ENCODE measurements at places on chromosomes 3 and 15. TPM values are rescaled to one million over a fixed set of nuclear protein-coding genes. Genes with fewer than 3 reads are reported as not detected.

Gene OCA2
- not detected for total RNA-seq

GRCh38 chr3:100492059-100493006 lies at the start of gene TMEM45A:
Gene TMEM45A, plus strand, starts transcription at chr3:100492619. Its CDS starts 62,593 bp downstream, at chr3:100555212.
- peak within 1 kb of the TSS; percentile 80 for H3K4me3 ChIP-seq
- peak; percentile 99 for DNase-seq
- H3K36me3 ChIP-seq: no peaks in the 10 kb centered on the region
- H3K4me1 ChIP-seq: peaks cover 24% of the 10 kb centered on the region
- H3K27ac ChIP-seq: peak within 1 kb of the TSS; percentile 95

GRCh38 chr3:111319598-111319997 lies 222.4 kb upstream of the CD96 start:
- no peak overlapping the region for H3K4me3 ChIP-seq
- no peaks in the 10 kb centered on the region for H3K36me3 ChIP-seq
- H3K4me1 ChIP-seq: no peaks in the 10 kb centered on the region
- no peaks in the 10 kb centered on the region for H3K27me3 ChIP-seq
- DNase-seq: no peak

DNA sequence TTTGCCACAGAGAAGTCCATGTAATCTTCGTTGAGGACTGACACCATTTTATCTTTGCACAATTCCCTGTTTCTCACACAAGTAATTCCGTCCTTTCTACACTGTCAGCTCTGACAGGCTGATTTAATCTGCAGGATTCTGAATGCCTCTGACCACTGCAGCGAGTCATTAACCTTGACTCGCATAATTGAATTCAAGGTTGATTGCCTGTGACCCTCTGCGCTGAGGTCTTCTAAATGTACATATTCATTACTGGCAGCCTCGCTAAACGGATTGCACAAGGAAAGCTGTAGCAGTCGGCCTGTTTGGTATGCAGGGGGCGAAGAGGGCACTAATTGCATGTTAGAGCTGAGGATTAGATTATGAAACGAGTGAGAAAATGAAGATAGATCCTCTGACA lies 147.8 kb downstream of the SHOX2 start:
- no peaks in the 10 kb centered on the region for H3K36me3 ChIP-seq
- H3K27ac ChIP-seq: no peak overlapping the region
- DNase-seq: no peak
- H3K27me3 ChIP-seq: no peaks in the 10 kb centered on the region
- no peak overlapping the region for H3K4me3 ChIP-seq
- H3K4me1 ChIP-seq: no peaks in the 10 kb centered on the region

Gene GABRR3
- not detected for total RNA-seq

GRCh38 chr3:194300382-194300758 lies 50.8 kb downstream of the CPN2 start:
- H3K27me3 ChIP-seq: peaks cover 19% of the 10 kb centered on the region
- no peak overlapping the region for H3K4me3 ChIP-seq
- H3K27ac ChIP-seq: no peak overlapping the region
- H3K36me3 ChIP-seq: no peaks in the 10 kb centered on the region
- DNase-seq: peak; percentile 84

- DNase-seq: no peak
- H3K36me3 ChIP-seq: peaks cover 14% of the 10 kb centered on the region
- peaks cover 39% of the 10 kb centered on the region for H3K4me1 ChIP-seq
These were observed 22.4 kb downstream of the FNDC3B start for GRCh38 chr3:172061724-172062184.

GRCh38 chr3:171566803-171567422 lies 106.7 kb upstream of the TNIK start:
- no peak overlapping the region for H3K27ac ChIP-seq
- H3K27me3 ChIP-seq: peaks cover 12% of the 10 kb centered on the region
- H3K4me3 ChIP-seq: no peak overlapping the region
- no peak for DNase-seq
- H3K4me1 ChIP-seq: peaks cover 9% of the 10 kb centered on the region
- H3K36me3 ChIP-seq: no peaks in the 10 kb centered on the region

Gene MUC20
- 0.36 TPM for total RNA-seq

Gene CFAP100
- total RNA-seq: not detected

- H3K4me3 ChIP-seq: peak overlapping the region; percentile 88
- no peaks in the 10 kb centered on the region for H3K27me3 ChIP-seq
- H3K36me3 ChIP-seq: no peaks in the 10 kb centered on the region
- DNase-seq: peak; percentile 87
- H3K27ac ChIP-seq: peak overlapping the region; percentile 18
These were observed 1.4 kb downstream of the CSK start for GRCh38 chr15:74783072-74783807.

- H3K36me3 ChIP-seq: no peaks in the 10 kb centered on the region
- no peak overlapping the region for H3K4me3 ChIP-seq
- no peak overlapping the region for H3K27ac ChIP-seq
- no peaks in the 10 kb centered on the region for H3K27me3 ChIP-seq
- no peaks in the 10 kb centered on the region for H3K4me1 ChIP-seq
These were observed 44.9 kb downstream of the OXSR1 start for GRCh38 chr3:38210141-38210757.

- peak; percentile 30 for DNase-seq
- no peaks in the 10 kb centered on the region for H3K27me3 ChIP-seq
- peaks cover 29% of the 10 kb centered on the region for H3K36me3 ChIP-seq
- H3K27ac ChIP-seq: no peak overlapping the region
- H3K4me1 ChIP-seq: no peaks in the 10 kb centered on the region
- H3K4me3 ChIP-seq: no peak overlapping the region
These were observed 63.6 kb upstream of the RPL32 start for GRCh38 chr3:12904951-12905315.

Gene NEK11
- 14.5 TPM for total RNA-seq

- no peaks in the 10 kb centered on the region for H3K27me3 ChIP-seq
- H3K4me1 ChIP-seq: no peaks in the 10 kb centered on the region
- H3K27ac ChIP-seq: no peak overlapping the region
- no peak overlapping the region for H3K4me3 ChIP-seq
- H3K36me3 ChIP-seq: no peaks in the 10 kb centered on the region
These were observed 48.7 kb upstream of the RYK start for GRCh38 chr3:134299185-134299887.

Gene ROPN1
- not detected for total RNA-seq

Gene PIF1
- total RNA-seq: 6.2 TPM

DNA sequence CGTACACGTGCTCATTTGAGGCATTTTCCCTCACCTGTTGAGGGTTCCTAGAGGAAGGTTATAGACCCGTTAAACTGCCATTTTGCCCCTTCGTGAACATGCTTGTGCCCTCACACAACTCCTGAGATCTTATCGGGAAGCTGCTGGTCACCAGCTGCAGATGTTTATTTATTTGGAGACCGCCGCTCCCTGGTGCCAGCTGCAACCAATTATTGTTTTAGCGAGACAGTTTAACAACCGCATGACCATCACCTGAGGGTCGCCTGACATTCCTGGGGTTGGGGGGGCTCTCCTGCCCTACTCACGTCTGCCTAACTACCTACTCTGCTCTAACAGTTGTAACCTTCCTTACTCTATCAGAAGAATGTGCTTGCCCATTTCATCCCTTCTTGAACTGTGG lies 292.5 kb downstream of the MCTP2 start:
- H3K4me3 ChIP-seq: no peak overlapping the region
- DNase-seq: no peak
- H3K27ac ChIP-seq: no peak overlapping the region

Gene OXNAD1
- 11.9 TPM for total RNA-seq

DNA sequence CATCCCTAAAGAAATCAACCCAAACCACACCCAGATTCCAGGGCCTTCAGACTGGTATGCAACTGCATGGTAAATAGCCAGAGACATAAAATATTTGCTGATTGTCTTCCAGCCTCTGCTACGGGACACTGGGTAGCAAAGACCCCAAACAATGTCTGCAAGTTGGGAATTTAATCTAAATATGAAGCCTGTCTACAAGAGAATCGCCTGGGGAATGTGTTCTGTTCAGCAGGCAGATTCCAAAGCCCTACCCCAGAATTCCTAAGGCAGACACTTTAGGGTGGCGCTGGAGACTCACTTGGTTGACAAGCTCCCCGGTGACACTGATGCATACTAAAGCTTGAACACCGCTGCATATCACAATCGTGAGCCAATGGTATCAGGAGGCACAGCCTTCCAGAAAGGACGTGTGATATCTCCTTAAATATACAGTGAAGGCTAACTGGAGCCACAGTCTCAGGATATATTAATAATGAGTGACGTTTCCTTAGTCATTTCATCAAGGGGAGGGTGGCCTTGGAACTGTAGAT lies 684.1 kb downstream of the NTRK3 start:
- no peak overlapping the region for H3K4me3 ChIP-seq
- H3K4me1 ChIP-seq: peaks cover 10% of the 10 kb centered on the region

- H3K4me3 ChIP-seq: no peak overlapping the region
- DNase-seq: no peak
- H3K27me3 ChIP-seq: peaks cover 8% of the 10 kb centered on the region
- no peaks in the 10 kb centered on the region for H3K36me3 ChIP-seq
- no peak overlapping the region for H3K27ac ChIP-seq
- peaks cover 5% of the 10 kb centered on the region for H3K4me1 ChIP-seq
These were observed 18.2 kb upstream of the PSTPIP1 start for GRCh38 chr15:76976572-76977270.

Gene ARNT2
- total RNA-seq: 30.0 TPM

GRCh38 chr3:117003501-117003900 lies 293.9 kb downstream of the TUSC7 start:
- H3K27ac ChIP-seq: no peak overlapping the region
- H3K4me1 ChIP-seq: no peaks in the 10 kb centered on the region
- DNase-seq: no peak
- H3K4me3 ChIP-seq: no peak overlapping the region
- no peaks in the 10 kb centered on the region for H3K27me3 ChIP-seq
- no peaks in the 10 kb centered on the region for H3K36me3 ChIP-seq

DNA sequence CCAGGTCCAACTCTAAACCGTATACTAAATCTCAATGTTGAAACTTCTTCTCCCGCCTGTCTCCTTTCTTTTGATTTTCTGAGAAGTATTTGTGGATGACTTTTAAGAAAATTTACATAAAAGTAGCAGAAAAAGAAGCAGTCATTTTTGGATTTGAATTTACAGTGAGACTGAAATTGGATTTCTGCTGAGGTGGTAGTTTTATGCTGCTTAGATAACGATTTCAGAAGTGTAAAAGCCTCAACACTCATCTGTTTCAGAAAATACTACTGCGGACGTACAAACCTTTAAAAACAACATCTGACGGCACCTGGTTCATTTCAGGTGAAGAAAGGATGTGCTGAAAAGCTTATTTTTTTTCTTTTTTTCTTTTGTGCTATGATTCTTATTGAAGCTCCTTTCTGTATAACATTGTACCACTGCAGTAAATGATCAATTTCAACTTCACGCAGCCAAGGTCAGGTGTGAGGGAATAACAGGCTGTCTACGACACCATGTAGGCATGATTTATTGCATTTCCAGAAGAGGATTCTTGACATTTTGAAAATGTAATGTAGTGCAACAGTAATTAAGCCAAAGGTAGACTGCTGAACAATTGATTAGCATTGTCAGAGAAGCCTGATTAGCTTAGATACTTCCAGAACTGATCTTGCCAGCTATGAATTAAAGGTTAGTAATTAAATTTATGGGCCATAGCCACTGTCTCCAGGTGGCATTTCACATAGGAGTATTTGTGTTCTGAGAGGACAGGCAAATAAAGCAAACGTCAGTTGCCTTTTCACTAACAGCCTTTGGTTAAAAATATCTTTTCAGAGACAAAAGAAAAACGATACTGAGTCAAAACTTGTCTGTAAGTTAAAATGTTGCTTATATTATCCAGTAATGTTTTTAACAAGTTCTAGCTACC lies 134.6 kb upstream of the KBTBD8 start:
- no peak for DNase-seq
- H3K36me3 ChIP-seq: no peaks in the 10 kb centered on the region
- H3K4me1 ChIP-seq: no peaks in the 10 kb centered on the region
- H3K27ac ChIP-seq: no peak overlapping the region
- no peaks in the 10 kb centered on the region for H3K27me3 ChIP-seq
- H3K4me3 ChIP-seq: no peak overlapping the region

Gene SLC28A1
- total RNA-seq: not detected

Measured in osteoblast (primary cell).